ENCODE measurements at places on chromosomes 16 and 17. TPM values are rescaled to one million over a fixed set of nuclear protein-coding genes. Genes with fewer than 3 reads are reported as not detected.
A peak's percentile ranks its signal among the peaks of the same experiment; 100 is the strongest.

DNA sequence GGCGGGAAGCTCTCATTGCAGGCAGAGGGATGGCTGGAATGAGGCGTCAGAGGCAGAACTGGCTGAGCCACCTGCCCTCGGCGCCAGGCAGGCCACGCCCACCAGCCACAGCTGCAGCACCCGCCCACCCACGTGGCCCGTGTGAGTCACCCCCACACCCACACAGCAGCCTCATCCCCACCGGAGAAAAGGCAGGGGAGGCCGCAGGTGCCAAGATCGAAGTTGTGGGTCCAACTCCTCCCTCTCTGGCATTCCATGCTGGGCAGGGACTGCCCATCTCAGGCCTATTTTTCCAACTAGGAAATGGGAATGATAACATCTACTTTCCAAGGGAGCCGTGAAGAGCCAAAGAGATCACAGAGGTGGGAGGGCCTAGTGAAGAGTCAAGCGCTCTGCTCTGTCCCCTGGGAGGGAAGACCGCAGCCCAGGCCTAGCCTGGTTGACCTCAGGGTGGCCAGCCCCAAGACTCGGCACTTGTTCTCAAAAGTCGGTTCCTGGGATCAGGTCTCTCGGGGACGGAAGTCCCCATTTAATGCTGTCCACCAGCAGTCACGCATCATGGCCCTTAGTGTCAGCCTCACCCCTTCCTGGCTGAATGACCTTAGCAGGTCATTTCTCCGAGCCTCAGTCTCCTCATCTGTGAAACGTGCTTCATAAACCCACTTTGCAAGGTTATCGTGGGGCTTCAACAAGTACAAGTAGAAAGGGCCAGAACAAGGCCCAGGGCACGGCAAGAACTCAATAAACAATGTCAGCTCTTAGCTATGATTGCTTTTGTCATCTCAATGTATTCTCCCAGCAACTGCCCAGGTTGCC is at the start of gene TRPV3:
TSS of gene TRPV3 (minus strand) at position 45 of the 816 bp plus-strand sequence. CDS start 2,962 bp downstream, outside the sequence.
- no peak for DNase-seq

DNA sequence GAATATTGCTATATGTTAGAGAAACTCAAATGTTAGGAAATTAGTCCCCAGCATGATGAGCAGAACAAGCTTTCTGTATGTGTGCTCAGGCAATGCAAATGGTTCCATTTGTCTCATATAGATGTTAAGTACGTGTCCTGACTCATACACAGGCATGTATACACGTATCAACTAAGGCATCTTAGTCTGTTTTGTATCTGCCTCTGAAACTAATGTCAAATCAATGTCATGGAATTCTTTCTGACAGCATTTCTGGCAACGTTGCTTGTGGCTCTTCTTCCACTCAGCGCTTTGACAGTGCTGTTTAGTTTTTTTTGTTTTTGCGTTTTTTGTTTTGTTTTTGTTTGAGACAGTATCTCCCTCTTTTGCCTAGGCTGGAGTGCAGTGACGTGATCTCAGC is 111.9 kb downstream of the CNTNAP4 start:
- DNase-seq, result no peak

The C1QTNF1 gene
- 5.2 TPM for total RNA-seq

The MMP15 gene
- total RNA-seq, result 10.6 TPM

DNA sequence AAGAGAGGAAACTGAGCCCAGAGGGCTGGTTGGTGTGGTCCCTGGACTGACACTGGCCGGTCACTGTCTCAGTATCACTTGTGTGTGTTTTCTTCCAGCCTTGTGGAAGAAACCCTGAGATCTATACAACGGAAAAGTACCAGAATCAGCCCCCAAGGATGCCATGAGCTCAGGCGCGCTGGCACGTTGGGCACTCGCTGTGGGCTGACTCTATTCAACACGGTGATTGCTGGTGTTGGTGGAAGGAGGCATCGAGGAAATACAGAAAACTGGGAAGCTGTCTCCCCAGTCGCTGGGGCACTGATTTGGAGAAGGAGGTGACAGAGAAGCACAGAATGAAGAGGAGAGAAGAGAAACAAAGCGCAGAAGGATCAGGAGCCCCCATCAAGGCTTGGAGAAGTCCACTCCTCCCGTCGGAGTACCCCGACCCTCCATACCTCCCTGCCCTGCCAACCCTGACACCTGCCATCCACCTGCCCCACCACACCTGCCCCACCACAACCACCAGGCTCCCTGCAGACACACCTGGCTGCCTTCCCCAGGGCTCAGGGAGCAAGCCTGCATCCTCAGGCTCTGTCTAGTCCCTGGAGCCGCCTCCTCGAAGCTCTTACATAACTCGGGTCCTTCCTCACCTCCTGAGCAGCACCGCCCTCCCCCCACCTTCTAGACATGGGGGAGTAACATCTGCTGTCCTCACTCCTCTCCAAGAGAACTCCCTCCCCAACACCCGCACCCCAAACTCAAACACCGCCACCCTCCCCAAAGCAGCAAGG is 66.5 kb downstream of the RBFOX3 start:
- DNase-seq, result no peak

GRCh38 chr16:66401610-66402009 is 25.5 kb upstream of the BEAN1 start:
- DNase-seq, result no peak

DNA sequence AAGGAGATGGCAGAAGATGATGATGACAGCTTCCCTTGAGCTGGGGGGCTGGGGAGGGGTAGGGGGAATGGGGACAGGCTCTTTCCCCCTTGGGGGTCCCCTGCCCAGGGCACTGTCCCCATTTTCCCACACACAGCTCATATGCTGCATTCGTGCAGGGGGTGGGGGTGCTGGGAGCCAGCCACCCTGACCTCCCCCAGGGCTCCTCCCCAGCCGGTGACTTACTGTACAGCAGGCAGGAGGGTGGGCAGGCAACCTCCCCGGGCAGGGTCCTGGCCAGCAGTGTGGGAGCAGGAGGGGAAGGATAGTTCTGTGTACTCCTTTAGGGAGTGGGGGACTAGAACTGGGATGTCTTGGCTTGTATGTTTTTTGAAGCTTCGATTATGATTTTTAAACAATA is 16.9 kb downstream of the PSMD3 start:
- DNase-seq, result no peak

- peak; percentile 56 for DNase-seq
These were observed 18.5 kb upstream of the KCTD5 start for GRCh38 chr16:2663553-2664546.

The C16orf92 gene
- total RNA-seq, result not detected

DNA sequence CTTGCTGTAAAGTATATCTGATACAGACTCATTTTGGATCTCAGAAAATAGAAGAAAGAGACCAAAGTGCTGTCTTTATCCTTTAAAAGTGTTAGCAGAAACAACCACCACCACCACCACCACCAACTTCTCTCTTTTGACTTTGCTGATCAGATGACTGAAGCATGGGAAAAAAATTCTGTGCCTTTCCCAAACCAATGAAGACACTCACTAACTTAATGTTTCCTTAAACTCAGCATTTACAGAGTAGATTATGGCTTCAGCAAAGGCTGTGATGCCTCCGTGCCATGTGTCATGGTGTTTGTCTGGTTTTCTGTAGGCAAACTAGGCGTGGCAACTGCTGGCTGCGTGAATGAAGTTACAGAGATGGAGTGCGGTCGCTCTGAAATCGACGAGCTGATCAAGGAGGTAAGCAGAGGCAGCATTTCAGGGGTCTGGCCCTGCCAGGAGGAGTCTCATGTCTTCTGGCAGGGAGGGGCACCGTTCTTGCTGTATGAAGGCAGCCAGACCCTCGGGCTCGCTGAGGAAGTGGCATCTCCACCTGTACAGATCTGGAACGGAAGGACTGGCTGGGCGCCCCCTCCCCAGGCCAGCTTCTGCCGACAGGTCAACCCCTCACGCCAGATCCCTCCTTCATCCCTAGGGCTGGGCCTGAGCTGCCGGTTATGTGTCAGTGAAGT is 12.4 kb downstream of the IRF8 start:
- DNase-seq, result no peak

DNA sequence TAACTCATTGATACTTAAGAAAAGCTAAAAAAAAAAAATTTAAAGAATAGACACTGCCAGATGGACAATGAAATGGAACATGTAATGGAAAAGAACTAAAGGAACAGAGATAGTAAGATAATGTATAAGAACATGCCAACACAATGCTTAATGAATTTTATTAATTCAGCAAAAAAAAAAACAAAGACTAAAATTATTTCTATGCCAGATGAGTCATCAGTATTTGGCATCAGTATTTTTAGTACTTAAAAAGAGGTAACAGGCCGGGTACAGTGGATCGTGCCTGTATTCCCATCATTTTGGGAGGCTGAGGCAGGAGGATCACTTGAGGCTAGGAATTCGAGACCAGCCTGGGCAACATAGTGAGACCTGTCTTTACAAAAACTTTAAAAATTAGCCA is 168.5 kb downstream of the CYB561 start:
- DNase-seq, result no peak

DNA sequence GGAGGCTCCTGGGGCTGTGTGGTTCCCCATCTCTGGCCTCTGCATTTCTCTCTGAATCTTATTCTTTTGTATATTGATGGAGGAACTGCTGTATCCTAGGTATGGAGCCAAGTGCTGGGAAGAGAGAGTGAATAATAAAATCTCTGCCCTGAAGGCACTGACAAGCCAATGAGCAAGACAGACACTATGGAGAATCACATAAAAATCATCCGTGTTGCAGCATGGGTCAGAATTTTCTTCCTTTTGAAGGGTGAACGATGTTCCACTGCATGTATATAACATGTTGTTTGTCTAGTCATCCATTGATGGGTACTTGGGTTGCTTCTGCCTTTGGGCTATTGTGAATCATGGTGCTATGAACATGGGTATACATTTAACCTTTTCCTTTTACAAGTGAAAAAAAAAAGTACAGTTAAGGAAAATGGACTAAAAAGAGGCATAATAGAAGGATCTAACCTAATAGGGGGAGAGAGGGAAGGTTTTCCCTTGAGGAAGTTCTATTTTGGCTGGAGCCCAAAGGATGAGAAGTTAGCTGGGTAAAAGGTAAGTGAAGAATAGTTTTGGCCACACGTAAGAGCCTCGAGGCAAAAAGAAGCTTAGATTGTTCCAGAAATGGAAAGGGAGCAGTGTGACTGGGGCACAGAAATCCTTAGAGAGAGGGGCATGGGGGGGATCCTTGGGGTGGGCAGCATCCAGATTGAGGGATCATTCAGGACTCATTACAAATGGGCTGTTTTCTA is 32.3 kb upstream of the GNA13 start:
- no peak for DNase-seq

GRCh38 chr17:82299452-82299851 is 18.0 kb downstream of the CD7 start:
- no peak for DNase-seq

GRCh38 chr17:33164169-33164881 is 128.8 kb downstream of the ASIC2 start:
- no peak for DNase-seq

- no peak for DNase-seq
These were observed 155.6 kb downstream of the STX8 start for GRCh38 chr17:9419932-9420453.

The NPIPA3 gene
- 3.0 TPM for total RNA-seq

DNA sequence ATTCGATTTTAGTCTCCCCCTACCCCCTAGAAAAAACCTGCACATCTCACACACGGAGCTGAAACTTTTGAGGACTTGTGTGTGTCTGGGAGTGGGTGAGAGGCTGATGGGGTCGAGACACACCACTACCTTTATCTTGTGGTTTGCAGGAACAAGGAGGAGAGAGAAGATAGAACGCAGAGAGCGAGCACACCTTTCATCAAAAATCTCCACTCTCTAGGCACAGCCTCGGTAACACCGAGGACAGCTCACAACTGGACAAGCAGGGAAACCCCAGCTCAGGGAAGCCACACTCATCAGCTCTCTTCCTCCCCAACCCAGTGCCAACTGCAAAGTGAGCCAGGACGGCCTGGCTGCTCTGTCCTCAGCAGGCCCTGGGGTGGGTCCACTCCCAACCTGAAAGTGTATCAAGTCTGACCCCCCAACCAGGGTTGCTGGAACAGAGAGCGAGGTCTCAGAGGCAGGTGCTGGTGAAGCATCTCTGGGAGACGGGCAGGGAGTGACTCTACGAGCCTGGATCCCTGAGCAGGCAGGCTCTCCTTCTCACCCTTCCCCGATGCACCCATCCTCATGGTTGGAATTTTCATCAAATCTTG is 5.2 kb upstream of the GHDC start:
- no peak for DNase-seq

- DNase-seq, result peak; percentile 50
These were observed 15.3 kb downstream of the NLK start for GRCh38 chr17:28057731-28058246.

GRCh38 chr17:19718613-19719354 is 2.4 kb upstream of the SLC47A2 start:
- DNase-seq, result no peak

The WFIKKN2 gene
- total RNA-seq, result 0.37 TPM

DNA sequence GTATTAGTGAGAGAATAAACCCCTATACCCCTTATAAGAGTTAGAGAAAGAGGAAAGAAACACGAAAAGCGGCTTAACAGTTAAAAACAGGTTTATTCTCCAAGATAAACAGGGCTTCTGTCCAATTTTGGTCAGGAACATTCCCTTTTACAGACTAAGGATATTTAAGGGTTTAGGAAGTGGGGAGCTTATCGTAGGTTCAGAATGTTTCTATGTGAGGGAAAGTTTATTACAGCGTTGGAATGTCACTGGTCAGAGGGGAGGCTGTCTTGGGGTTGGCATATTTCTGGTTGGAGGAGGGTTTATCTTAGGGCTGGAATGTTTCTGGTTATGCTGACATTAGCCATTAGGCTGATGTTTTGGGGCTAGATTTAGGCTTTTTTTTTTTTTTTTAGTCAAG is 34.1 kb upstream of the WWOX start:
- no peak for DNase-seq
